A549 (cell line): ENCODE measurements at places on chromosomes 16 and 17.

- DNase-seq: no peak
These were observed 8.6 kb downstream of the HIC1 start for GRCh38 chr17:2063261-2064146.

GRCh38 chr16:1533443-1533951, at the start of gene TMEM204:
TMEM204 (plus strand) TSS chr16:1533666; CDS start chr16:1534276, 610 bp downstream.
- no peak for DNase-seq

DNA sequence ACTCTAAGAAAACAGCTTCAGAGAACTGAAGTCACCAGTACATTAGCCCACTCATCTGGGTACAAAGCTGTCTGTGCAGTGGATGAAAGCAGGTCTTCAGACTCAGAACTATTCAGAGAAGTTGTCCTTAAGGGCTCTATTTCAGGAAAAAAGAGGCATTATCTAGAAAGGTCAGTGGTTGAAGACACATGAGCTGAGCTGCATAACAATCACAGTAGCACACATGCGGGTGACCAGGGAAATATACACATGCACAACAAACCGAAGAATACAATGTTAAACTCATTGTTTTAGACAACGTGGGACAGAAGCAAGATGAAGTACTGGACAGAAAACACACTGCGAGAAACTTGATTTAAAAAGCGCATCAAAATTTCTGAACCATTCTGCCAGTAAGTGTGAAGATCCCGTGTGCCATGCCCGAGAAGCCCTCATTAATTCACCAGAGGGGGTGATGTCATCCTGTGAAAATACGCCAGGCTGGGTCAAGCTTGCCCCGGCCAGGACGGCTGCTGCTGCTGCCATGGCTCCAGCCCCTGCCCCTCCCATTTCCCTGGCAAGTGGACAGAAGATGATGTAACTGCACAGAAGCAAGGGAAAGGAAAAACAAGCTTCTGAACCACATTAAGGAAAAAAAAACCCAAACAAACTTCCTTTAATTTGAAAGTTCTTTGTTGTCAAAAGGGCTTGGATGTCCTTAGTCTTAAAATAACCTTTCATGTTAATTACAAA, 10.1 kb downstream of the DYNC1LI2 start:
- DNase-seq: peak; percentile 68

DNA sequence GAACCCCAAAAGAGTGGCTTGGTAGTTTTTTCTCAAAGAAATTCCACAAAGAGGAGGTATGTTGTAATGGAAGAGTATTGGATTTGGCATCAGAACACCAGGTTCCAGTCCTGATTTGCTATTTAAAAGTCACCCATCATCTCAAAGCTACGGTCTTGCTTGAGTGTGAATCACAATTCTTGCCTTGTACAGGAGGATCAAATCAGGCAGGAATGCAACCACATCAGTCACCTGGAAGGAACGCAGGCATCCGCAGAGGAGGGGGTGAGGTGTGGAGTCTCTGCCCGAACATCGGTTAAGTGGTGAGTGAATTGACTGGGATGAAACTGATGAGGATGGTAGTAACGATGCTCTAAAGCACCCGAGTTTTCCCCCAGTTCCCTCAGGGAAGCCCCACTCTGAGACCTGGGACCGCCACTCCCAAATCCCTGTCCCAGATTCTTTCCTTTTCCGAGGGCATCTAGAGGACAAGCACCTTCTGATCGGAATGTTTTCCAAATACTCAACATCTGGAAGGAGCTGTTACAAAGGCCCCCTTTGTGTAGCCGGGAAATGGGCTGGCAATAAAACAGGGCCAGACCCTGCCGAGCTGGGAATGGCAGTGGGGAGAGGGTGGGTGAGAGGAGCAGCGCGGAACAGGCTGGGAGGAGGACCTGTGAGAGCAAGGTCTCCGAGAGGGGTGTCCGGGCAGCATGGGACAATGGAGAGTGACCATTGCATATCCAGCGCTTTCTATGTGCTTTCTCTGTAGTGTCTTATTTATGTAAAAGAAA, 469.6 kb downstream of the SLC39A11 start:
- DNase-seq: no peak

DNA sequence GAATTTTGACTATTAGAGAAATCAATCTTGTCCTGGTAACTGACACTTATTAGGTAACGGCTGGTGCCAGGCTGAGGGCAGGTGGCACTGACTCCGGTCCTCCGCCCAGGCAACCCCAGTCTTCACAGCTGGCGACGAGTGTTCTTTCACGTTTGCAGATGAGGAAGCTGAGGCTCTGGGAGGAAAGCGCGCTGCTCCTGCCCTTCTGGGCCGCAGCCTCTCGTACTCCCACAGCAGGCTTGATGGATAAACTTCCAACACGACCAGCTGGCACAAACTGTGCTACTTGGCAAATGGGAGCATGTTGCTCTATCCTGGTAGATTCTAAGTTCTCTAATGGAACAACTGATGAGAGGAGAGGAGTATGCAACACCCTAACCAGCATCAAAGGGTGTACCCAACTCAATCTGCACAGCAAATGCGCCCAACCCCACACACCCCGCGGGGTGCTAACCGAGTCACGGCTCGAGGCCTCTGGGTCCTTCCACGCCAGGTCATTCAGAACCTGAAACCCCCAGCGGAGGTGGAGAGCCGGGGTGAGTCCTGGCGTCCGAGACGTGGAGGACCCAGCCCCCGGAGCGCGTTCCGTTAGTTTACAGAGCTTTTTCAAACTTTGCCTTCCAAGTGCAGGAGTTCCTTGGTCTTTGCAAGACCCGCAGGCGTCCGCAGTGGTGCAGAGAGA, 477 bp upstream of the SLC47A1 start:
- no peak for DNase-seq

- DNase-seq: no peak
These were observed 232.3 kb downstream of the KATNIP start for GRCh38 chr16:27781981-27782880.

GRCh38 chr17:1109606-1110540, 69.9 kb downstream of the ABR start:
- DNase-seq: no peak

GRCh38 chr17:73713136-73713535, 68.9 kb upstream of the SDK2 start:
- no peak for DNase-seq

GRCh38 chr17:4607261-4607741, 23.0 kb downstream of the SMTNL2 start:
- no peak for DNase-seq

- no peak for DNase-seq
These were observed 5.8 kb downstream of the LGALS3BP start for GRCh38 chr17:78973792-78974520.

DNA sequence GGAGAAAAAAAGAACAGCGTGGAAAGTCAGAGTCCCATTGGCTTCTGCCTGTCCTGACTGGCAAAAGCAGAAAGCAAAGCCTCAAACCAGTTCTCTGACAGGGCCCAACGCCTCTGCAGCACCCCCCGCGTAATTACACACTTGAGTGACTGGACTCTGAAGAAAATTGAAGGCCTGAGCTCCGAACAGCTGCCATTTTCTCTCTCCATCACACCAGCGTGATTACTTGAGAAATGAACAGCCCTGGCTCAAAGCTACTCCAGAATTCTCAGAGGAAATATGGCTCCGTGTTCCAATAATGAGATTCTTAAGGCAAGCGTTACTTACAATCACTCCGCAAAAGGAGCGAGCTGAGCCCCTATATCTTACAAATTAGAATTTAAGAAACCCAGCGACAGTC, 142.7 kb upstream of the C17orf78 start:
- no peak for DNase-seq

- DNase-seq: no peak
These were observed 42.7 kb upstream of the CPNE2 start for GRCh38 chr16:57049678-57050077.

DNA sequence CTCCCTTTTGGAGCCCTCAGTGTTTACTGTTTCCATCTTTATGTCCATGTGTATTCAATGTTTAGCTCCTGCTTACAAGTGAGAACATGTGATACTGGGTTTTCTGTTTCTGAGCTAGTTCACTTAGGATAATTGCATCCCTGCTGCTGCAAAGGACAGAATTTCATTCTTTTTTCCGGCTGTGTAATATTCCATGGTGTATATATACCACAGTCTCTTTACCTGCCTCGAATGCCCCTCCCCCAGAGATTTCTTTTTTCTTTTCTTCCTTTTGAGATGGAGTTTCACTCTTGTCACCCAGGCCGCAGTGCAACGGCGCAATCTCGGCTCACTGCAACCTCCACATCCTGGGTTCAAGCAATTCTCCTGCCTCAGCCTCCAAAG, 60.9 kb downstream of the RMI2 start:
- DNase-seq: no peak

DNA sequence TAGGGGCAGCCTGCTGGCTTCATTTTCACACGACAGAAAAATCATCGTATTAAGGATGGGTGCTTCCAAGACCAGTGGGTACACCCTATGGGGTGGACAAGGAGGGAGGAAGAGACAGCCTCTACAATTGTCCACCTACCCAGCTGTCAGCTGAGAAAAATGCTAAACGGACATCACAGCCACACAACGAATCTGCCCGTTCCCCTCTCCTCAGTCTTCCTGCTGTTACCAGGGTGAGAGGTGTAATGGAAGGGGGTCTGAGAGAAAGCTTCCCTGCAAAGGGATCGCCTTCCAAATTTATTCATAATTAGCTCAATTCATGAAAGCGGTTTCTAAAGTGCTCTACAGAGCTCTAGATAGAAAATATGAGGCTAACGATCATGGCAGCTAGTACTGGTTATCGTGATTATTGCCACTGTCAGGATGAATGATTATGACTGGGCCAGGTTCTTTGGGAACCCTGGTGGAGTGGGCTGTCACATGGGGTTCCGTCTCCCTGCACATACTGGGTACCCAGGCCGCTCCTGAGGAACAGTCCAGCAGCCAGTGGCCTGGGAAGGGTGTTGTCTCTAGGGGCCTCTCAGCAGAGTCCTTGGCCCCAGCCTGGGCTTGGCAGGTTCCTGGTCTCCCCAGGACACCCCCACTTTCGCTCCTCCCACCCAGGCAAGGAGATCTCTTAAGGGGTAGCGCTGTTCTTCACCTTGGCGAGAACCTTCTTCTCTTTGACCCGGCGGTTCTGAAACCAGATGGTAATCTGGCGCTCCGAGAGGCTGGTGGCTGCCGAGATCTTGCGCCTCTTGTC, 2.2 kb downstream of the HOXB13 start:
- DNase-seq: no peak

- no peak for DNase-seq
These were observed 41.2 kb downstream of the TMC5 start for GRCh38 chr16:19458722-19459379.

- DNase-seq: no peak
These were observed 92.2 kb downstream of the IRX3 start for GRCh38 chr16:54194334-54194743.

- no peak for DNase-seq
These were observed 73.5 kb downstream of the CYLD start for GRCh38 chr16:50815382-50815781.

GRCh38 chr16:65679785-65680184, 557.9 kb upstream of the CDH11 start:
- no peak for DNase-seq

DNA sequence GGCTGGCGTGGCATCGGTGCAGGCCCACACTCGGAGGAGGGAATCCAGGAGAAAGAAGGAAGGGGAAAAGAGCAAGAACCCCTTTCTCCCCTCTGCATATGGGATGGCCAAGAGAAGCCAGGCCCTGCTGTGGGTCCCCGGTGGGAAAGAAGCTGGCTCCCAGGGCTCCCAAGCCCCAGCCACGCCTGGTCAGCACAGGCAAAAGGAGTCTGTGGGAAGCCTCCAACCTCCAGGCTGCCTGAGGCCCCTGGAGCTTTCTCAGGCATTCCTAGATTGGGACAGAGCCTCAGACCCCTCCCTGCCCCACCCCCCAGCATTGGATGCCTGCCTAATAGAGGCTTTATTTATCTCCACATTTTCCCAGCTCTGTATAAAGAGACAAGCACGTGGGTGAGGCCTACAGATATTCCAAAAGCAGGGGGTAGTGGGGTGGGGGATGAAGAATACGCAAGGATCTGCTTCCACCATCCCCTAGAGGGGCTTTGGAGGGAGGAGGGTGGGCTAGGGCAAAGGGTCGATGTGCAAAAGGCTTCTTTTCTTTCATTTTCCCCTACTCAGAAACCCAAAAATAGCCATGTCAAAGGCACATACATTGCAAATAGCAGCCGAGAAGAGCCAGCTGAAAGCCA, 56.4 kb downstream of the MPRIP start:
- no peak for DNase-seq

- DNase-seq: no peak
These were observed 16.2 kb downstream of the ERCC4 start for GRCh38 chr16:13936155-13936554.

DNA sequence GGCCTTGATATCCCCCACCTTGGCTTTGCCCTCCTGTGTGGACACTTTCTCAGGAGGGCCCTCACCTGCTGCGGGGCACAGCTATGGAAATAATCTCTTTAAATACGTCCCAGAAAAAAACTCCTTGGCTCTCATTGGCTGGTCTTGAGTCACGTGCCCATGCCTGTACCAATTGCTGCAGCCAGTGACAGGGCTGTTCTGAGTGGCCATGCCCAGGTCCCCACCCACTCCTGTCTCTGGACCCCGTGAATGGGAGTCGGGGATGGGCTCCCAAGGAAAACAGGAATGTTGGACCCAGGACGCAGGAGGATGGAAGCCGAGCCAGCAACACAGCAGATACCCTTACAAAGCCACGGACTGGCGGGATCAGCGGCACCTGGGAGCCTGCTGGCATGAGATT, 53.1 kb upstream of the CDR2 start:
- no peak for DNase-seq

DNA sequence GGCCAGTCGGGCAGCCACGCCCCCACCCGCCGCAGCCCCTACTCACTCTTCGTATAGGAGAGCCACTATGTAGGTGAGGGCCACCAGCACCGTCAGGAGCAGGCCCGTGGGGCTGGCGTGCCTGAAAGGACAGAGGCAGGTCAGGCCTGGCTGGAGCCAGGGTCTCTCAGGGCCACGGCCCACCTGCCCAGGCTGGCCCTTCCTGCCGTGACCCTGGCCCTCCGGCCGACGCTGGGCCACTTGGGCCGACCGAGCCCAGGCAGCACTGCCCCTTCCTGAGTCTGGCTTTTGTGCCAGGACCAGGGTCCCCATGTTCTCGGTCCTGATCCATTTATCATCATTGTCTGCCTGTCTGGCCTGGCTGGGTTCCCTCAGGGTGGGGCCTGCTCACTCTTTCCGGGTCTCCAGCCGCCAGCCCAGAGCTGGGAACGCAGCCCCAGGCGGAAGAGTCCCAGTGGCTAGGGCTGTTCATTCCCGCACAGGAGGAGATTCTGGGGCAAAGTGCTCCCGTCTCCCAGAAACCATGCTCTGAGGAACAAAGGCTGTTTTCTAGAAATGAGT, 10.1 kb upstream of the RASD1 start:
- no peak for DNase-seq

DNA sequence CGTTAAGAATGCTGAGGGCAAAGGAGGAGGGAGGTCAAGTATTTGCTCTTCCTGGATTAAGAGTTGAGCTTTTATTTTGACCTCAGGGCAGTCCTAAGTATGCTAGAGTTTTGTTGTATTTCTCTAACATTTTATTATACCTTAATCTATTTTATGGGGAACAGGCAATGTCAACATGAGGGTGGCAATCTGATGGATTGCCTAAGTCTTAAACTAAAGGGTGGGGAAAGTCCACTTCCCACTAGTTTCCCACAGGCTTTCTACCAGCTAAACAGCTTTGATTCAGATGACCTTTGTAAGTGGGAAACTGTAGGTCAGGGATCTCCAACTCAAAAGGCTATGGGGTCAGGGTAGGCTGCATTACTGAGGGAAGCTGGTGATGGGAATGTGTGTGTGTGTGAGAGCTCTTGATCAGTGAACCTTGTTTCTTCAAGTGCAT, 24.9 kb downstream of the HSD17B2 start:
- no peak for DNase-seq

GRCh38 chr17:16178836-16179235, 36.5 kb downstream of the NCOR1 start:
- no peak for DNase-seq

GRCh38 chr17:11264183-11264871, 23.3 kb downstream of the SHISA6 start:
- DNase-seq: peak; percentile 49

- no peak for DNase-seq
These were observed 4.3 kb downstream of the CDIP1 start for GRCh38 chr16:4534151-4534790.
